Fibroblast of lung (primary cell): ENCODE measurements at places on chromosomes 2 and 18. TPM values are rescaled to one million over a fixed set of nuclear protein-coding genes. Genes with fewer than 3 reads are reported as not detected.

- no peak for DNase-seq
Observed at GRCh38 chr2:85775406-85776381, 21.9 kb downstream of the ATOH8 start.

DNA sequence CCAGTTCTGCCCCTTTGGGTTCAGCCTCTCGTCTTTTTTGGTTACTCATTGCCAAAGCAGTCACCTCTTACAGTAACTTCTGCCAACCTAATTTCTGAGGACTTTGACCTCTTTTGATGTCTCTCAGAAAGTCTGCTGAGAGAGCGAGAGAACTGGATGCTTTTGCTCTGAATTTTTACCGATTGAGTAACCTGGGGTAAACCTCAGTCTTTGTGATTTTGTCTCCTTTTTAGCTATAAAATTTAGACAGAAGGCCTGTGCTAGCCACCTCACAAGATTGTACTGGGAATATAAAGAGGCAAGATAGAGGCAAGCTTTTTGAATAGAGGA is 34.8 kb upstream of the IL1R1 start:
- DNase-seq, result peak; percentile 82

Gene BCL2
- polyA plus RNA-seq, result 1.4 and 1.5 TPM in 2 replicates

Gene GKN2
- not detected in 2 replicates for polyA plus RNA-seq

GRCh38 chr2:145199827-145200706 is 680.1 kb upstream of the ZEB2 start:
- DNase-seq, result no peak

GRCh38 chr18:5604778-5605177 is 61.0 kb upstream of the EPB41L3 start:
- DNase-seq, result no peak

- no peak for DNase-seq
Observed at GRCh38 chr2:39730276-39730675, 48.8 kb downstream of the THUMPD2 start.

- DNase-seq, result peak; percentile 21
Observed at GRCh38 chr2:88545118-88545517, 82.1 kb downstream of the EIF2AK3 start.

- DNase-seq, result no peak
Observed at GRCh38 chr18:74063023-74063422, 84.6 kb downstream of the FBXO15 start.

Gene CCNT2
- 10.5 and 10.8 TPM in 2 replicates for polyA plus RNA-seq

- DNase-seq, result peak; percentile 61
Observed at GRCh38 chr2:120675460-120676130, 60.1 kb upstream of the GLI2 start.

Gene FLACC1
- polyA plus RNA-seq, result 0.27 and 0.56 TPM in 2 replicates

- DNase-seq, result no peak
Observed at GRCh38 chr2:15115776-15116175, 445.4 kb downstream of the NBAS start.

- no peak for DNase-seq
Observed at GRCh38 chr2:98012561-98012991, 16.8 kb upstream of the TMEM131 start.
